ENCODE measurements at places on chromosomes 5 and 9.

GRCh38 chr5:96037128-96037527, 75.5 kb upstream of the ELL2 start:
- no peak for DNase-seq

DNA sequence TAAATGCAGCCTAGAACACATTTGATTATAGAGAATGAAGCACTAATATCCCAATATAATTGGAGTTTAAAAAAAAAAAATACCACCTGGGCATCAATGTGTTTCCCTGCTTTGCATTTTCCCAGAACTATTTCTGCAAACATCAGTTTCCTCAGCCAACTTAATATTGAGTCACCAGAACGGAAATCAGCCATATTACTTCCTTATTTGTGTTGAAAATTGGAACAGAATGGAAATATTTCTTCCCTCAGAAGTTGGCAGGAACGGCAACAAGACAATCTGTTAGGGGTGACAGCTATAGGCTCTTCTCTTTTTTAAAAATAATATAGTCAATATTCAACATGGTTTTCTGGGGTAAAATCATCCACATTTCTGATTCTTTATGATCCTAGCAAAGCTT, 4.0 kb downstream of the MFAP3 start:
- no peak for DNase-seq

GRCh38 chr9:119349351-119349825, 19.8 kb downstream of the BRINP1 start:
- DNase-seq: no peak

- no peak for DNase-seq
Observed at GRCh38 chr9:135281791-135282737, 194.6 kb downstream of the OLFM1 start.

- no peak for DNase-seq
Observed at GRCh38 chr5:146540414-146540813, 24.4 kb upstream of the GPR151 start.

DNA sequence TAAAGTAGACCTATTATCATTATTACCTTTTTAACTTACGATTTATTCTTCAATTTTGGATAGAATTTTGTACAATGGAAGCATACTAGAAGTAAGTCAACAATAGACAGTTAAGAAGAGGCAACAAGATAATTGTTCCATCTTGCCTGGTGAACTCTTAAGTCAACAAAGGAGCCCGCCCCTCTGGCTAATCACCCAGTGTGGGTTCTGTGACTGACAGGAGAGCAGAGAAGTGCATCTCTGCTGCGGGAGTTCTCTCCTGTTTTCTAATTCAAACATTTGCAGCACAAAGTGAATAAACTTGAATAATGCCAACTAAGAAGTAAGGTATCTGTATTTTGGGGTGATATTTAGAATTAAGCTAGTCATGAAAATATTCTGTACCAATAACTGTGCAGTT, 6.7 kb upstream of the ISL1 start:
- DNase-seq: no peak

- DNase-seq: no peak
Observed at GRCh38 chr5:11104651-11105112, 343.6 kb upstream of the DAP start.

DNA sequence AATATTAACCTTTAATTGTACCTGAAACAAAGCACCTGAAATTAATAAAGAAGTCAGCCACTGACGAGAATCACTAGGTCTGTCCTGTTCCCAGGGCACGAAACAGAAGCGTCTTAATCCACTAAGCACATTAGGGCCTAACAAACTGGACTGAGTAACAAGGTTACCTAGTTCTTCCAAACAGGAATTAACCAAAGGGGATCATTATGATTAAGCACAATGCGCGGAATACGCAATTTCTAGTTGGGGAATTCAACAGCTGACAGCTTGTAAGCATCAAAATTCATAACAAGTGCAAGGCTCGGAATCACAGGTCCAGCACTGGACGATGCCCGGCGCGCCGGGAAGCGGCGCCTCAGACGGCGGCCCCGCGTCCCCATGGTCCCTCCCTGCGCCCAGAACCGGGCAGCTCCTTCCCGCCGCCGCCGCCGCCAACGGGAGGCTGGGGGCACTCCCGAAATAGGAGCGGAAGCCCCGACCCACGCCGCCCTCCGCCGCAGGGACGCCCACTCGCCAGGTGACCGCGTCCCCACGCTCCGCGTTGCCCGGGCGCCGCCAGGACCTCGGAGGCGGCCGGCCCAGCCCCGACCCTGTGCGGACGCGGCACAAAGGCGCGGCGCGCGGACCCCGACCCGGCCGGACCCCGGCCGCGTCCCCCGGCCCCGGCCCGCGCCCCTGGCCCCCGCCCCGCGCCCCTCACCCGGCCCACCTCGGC, 898 bp downstream of the CAMSAP1 start:
- DNase-seq: no peak

GRCh38 chr5:139982157-139982974, 60.7 kb downstream of the NRG2 start:
- no peak for DNase-seq

GRCh38 chr5:144084971-144085370, 85.5 kb downstream of the YIPF5 start:
- no peak for DNase-seq

- no peak for DNase-seq
Observed at GRCh38 chr9:124849801-124850200, 3.5 kb upstream of the WDR38 start.

DNA sequence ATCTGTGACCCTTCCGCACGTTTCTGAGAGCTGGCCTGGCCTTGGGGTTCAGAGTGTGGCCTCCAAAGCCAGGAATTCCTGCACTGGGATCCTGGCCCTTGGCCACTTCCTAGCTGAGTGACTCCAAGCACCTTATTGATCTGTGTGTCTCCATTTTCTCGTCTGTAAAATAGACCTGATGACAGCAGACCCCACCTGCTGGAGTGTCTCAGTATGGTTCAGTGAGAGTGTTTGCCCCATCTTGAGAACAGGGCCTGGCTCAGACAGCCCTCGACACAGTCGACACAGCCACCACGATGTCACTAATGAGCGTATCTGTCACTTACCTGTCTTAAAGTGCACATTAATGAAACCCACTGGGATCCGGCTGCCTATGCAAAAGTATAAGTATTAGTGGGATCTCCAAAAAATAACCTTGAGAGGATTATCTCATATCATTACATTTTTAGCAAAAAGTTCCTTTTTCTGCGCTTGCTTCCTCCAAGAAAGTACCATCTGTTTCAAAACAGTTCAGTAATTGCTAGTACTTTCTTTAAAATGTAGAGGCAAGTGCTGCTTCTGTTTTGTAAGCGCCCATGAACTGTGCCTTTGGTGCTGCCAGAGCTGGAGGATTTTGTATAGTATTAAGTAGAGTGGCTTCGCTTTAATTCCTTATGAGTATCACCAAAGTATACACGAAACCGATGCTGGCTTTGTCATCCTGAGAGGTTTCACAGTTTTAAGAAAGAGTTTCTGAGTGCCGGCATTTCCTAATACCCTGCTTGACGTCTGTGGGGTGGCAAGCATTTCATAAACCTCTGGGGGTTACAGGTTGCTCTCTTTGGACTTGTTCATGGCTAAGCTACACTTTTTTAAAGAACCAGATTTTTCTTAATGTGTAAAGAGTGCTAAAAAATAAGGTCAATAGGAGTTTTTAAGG, 31.7 kb downstream of the UBE2QL1 start:
- no peak for DNase-seq

DNA sequence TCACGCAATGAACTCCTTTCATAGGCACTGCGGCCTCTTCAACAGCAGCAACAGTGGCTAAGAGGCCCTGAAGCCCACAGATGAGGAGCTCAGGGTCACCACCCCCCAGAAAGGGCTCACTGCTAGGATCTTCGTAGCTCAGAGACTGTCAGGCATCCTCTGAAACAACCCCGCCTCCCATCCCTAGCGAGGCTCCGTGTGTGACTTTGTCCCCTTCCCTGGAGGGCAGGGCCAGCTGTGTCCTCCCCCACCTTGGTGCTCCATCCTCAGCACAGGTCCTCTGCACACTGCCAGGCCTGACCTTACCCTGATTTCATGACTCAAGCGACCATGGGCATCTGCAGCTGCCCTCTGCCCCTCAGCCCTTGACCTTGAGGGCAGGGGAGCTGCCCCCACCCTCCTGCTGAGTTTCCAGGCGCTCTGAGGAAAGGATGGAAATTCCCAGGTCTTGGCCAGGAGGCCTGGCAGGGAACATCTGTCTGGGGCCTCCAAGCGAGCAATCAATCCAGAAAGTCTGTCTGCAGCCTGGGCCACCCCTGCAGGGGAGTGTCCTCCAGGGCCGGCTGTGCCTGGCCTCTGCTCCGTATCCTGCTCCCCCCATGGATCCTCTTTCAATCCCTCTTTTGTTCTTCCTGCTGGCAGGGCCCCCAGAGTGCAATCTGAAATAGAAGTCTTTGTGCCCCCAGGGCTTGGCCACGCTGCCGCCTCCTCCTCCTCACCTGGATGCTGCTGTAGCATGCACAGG, 6.8 kb upstream of the IRX4 start:
- no peak for DNase-seq

- no peak for DNase-seq
Observed at GRCh38 chr9:108672475-108673190, 183.2 kb downstream of the ACTL7B start.

DNA sequence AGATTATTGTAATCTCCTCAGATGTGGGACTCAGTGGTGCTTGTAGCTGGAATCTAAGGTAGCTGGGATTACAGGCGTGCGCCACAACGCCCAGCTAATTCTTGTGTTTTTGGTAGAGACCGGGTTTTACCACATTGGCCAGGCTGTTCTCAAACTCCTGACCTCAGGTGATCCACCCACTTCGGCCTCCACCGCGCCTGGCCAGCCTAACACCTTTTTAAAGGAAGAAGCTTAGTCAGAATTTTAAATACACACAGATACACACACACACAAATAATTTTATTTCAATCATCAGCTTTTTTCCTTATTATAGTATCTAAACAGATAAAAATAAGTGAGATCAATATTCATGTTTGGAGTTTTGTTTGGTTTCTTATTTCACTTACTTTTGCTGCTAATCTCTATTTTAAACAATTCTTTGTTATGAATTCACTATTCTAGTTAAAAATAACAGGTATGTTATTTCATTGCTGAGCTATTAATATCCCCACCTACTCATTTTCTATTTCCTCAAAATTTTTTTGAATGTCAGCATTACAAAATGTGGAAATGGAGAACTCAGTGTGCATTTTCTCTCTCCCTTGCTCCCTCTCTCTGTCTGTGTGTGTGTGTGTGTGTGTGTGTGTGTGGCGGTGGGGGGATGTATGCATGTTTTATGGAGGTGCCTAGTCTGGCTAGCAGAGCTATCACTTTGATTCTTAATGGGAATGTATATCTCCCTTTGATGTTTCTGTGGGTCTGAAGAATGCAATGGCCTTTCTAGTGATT, 960.6 kb upstream of the DMAC1 start:
- no peak for DNase-seq

DNA sequence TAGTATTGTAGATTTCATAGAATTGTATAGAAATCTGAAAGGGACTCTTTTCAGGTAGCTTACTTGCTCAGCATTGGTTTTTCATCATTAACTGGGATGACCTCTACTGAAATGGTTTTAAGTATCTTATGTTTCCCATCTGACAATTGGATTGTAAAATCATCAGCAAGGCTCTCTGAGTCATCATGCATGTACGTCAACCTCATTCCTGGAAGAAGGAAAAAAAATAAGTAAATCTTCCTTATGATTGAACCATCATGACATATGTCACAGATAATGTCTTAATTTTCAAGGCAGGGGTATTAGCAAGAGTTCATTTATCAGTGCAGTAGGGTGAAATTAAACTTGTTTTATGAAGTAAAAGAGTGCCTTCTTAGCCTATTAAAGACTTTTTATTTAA, 74.9 kb upstream of the CER1 start:
- no peak for DNase-seq

GRCh38 chr9:7328453-7328852, 471.1 kb downstream of the DMAC1 start:
- no peak for DNase-seq

- DNase-seq: no peak
Observed at GRCh38 chr5:149735066-149735465, 5.0 kb downstream of the PPARGC1B start.

DNA sequence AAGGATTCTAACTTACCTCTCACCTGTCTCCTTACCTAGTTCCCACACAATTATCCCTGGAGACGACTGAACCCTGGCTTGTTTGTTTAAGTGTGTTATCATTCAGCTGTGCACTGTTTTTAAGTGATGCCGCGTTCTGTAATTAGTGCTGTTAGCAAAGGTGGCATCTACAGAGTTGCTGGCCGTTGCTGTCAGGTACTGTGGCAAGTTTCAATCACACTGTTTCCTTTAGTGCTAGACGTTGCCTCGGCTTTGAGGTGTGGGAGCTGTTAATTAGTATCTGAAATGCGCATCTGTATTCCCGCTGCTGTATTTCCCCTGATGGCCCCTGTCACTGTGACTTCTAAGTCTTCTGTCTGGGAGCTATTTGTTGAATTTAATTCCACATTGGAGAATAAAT, 193.8 kb upstream of the GAS1 start:
- DNase-seq: no peak

GRCh38 chr5:67030289-67031056, 166.1 kb downstream of the CD180 start:
- no peak for DNase-seq

GRCh38 chr5:180824630-180825476, 22.2 kb upstream of the MGAT1 start:
- DNase-seq: no peak

DNA sequence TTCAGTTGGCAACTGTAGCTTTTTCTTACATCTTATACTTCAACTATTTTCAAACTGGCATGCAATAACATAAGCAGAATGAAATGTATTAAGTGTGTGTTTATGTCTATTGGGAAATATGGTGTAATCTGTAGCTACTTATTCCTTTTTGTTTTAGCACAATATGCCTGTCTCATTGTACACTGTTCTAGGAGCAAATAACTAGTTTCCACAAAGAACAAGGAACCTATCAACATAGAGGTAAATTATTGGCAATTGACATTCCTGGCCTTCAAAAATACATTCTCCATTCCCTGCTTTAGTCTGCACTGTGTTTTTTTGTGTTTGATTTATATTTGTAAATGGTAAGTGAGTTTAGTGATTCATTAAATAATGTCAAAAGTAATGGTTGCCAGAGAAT, 75.7 kb downstream of the FBXL7 start:
- no peak for DNase-seq

All from activated T-helper 1 cell treated with anti-CD3 and anti-CD28 coated beads, Interleukin-2, amount 50 U/mL, for 16 hours (primary cell).